Kidney epithelial cell (primary cell): ENCODE measurements at places on chromosomes 5 and 9. TPM values are rescaled to one million over a fixed set of nuclear protein-coding genes. Genes with fewer than 3 reads are reported as not detected.

DNA sequence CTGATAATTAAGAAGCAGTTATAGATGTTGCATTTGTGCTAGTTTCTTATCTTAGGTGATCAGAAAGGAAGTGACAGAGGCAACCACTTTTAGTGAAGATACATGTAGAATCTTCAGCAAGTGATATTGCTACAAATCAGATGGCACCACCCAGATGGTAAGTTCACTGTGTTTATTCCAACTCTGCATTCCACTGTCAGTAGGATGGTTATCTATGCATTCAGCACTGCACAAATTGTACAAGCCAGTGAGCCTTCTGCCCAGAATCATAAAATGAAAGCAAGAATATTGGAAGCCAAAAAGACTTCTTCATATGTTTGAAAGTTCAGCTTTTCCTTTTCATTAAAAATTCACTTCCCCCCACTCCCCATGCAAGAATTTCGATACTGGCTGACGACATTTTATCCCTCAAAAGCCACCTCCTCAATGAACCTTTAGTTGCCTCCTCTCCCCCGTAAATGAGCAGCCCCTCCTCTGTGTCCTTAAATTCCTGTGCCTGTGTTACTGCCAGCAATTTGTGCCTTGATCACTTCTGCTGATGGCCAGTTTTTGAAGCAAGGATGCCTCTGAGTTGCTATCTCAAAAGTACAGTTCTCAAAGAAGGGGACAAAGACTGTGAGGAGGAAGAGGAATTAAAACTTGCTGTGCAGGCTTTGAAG, 91.6 kb downstream of the ZSWIM6 start:
- no peak for DNase-seq

DNA sequence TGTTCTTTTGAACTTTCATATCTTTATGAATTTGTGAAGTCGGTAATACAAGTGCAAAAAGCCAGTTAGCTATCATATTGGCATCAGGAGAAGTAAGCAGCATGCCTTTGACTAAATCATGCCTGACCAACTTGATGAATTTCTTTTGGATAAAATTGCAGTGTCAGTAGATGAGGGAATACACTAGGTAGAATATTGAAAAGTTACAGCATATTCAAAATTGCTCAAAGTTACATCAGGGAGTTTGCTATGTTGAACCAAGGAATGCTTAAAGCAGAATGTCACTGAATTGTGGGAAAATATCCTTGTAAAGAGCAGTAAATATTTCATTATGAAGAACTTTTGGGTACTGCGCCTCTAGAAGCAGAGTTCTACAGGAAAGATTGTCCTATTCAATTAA, 87.1 kb upstream of the TLX3 start:
- DNase-seq, result no peak

Gene PCDHB14
- 1.5 and 2.9 TPM in 2 replicates for total RNA-seq

DNA sequence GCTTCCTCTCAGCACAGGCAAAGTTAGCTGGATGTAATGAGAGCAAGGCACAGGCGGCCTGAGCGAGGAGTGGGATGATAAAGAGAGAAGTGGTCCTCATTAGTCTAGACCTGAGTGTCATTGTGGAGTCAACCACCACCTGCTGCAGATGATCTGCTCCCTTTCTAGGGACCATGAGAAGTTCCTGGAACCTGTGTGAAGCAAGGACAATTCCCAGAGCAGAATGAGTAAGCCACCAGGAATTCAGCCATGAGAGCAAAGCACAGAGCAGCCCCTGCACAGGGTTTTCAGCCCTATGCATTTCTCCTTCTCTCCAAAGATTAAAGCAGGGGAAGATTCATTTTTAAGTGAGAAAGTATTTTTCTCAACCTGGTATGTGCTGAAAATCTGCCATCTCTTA, 146.8 kb upstream of the SPEF2 start:
- DNase-seq, result peak; percentile 9

DNA sequence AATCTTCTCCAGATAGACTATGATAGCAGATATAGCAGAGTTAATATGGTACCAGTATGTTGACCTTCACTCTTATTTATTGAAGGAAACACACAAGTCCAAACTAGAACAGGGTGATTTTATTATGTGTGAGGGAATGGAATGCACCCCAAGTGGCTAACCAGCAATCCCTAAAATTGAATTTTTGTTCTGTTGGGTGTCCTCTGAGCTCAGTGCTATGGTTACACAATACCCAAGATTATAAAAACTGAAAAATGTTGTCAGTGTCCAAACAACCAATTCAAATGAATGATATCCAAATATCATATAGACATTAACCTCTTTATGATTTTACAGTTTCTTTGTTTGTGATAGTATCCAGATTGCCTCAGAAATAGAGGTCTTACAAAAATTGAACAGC, 60.9 kb downstream of the NNT start:
- DNase-seq, result no peak

Gene NR6A1
- 0.92 and 2.2 TPM in 2 replicates for total RNA-seq

- no peak for DNase-seq
These were observed 141.9 kb downstream of the PBX3 start for GRCh38 chr9:125889112-125889475.

DNA sequence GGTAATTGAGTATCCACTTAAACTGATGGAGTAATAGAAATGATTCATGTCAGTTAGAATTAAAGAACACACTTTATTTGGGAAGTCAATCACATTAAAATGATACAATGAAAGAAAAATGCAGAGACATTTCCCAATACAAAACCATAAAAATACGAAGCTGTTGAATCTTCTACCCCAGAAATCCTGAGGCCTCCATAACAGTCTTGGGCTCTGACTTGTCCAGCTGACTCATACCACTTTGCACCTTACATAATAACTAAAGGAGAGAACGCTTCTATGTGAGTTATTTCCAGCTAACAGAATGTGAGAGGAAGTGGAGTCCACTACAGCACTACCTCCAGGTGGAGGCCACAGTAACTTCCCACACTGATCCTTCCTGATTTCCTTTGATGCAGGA, 305.0 kb downstream of the MRPS30 start:
- DNase-seq, result peak; percentile 44

GRCh38 chr9:118162716-118163115, 458.5 kb downstream of the TLR4 start:
- no peak for DNase-seq
